Osteoblast (primary cell): ENCODE measurements at places on chromosomes 12 and 14. TPM values are rescaled to one million over a fixed set of nuclear protein-coding genes. Genes with fewer than 3 reads are reported as not detected.

DNA sequence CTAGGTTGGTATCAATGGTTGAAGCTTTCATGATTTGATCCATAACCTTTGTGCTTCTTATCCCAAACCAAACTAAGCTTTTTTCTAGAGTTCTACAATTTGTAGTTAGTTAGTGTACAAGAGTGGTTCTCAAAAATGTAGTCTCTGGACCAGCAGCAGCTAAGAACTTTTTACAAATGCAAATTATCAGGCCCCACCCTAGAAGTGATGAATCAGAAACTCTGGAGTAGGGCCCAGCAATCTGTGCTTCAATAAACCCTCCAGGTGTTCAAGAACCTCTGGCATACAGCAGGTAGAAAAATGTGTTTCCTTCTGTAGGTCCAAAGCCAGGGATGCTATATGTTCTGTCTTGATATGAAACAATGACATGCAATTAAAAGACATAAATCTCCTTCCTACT, 26.1 kb upstream of the ACTR6 start:
- no peak overlapping the region for H3K27ac ChIP-seq
- no peak overlapping the region for H3K4me3 ChIP-seq
- no peaks in the 10 kb centered on the region for H3K27me3 ChIP-seq
- H3K4me1 ChIP-seq = no peaks in the 10 kb centered on the region
- H3K36me3 ChIP-seq = no peaks in the 10 kb centered on the region

DNA sequence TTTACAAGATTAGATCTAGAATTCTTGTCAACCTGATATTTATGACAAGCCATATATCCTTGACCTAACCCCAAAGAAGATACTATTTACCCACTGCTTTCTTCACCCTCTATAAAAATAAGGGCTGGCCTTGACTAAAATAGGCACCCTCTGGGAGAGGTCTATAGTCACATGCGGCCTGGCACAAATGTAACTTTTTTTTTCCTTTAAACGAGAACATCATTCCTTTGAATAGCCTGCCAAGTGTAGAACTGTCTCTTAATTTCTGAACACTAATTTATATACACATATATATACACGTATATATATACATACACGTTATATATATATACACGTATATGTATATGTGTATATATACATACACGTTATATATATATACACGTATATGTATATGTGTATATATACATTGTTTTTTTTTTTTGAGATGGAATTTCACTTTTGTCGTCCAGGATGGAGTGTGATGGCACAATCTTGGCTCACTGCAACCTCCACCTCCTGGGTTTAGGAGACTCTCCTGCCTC, 18.6 kb downstream of the PPTC7 start:
- no peak overlapping the region for H3K27ac ChIP-seq
- peak; percentile 53 for DNase-seq
- no peak overlapping the region for H3K4me3 ChIP-seq

DNA sequence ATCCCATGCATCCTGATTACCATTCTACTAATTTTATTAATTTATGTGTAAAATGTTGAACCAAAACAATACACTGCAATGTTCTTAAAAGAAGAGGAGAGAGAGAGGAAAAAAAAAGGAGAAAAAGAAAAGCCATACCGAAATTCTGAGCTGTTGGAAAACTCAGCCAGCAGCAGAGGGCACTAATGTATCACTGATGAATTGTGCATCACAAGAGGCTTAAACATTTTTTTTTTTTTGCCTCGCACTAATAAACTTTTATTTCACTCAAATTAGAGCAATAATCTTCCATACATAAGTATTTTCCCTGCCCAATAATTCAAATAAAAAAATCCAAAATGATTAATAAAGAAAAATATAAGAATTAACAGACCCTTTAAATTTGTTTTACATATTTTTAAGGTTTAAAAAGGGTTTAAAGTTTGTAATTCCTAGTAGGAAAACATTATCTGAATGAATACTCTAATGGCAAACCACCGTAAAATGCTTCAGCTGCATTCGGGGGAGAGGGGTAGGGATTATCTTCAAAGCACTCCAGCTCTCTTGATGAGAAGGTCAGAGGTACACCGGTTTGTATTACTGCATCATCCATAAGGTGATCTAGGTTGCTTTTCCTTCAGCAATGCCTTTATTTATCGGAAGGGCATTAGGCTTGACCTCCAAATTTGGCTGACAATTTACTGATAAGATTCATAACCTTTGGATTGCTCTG, 41.9 kb downstream of the ATP23 start:
- peaks cover 3% of the 10 kb centered on the region for H3K27me3 ChIP-seq
- H3K27ac ChIP-seq = no peak overlapping the region
- H3K36me3 ChIP-seq = no peaks in the 10 kb centered on the region
- no peaks in the 10 kb centered on the region for H3K4me1 ChIP-seq

- no peaks in the 10 kb centered on the region for H3K27me3 ChIP-seq
- H3K36me3 ChIP-seq = no peaks in the 10 kb centered on the region
- peaks cover 8% of the 10 kb centered on the region for H3K4me1 ChIP-seq
- peak; percentile 75 for DNase-seq
- no peak overlapping the region for H3K4me3 ChIP-seq
Measured at GRCh38 chr14:104984056-104984894, 1.3 kb upstream of the CLBA1 start.

DNA sequence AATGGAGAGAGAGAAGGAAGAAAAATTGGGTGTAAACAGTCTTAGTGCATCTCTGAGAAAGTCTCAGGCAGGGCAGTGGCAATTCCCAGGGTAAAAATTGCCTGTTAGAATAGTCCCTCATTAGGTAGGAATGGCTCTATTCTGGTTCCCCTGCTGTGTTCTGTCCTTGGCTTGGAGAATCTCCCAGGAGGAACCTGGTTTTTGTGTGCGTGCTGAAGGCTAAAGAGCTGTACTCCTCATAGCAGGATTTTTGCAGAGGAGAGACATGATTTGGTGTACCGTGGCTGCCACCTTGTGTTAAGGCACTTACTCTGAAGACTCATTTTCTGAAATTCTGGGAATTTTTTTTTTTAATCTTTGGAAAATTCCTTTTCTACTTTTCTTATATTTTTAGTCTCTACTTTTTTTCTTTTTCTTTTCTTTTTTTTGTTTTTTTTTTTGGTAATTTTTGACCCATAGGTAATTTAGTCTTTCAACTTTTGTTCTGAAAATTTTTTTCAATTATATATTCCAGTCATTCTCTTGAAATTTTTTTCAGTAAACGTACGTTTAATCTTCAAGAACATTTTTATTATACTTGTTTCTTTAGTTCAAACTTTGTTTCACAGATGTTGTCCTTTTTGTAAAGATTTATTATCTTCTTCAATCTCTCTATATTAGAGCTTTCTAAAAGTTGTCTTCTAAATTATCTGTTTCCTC, 63.8 kb downstream of the FBXO33 start:
- H3K4me1 ChIP-seq = peaks cover 10% of the 10 kb centered on the region
- no peak overlapping the region for H3K4me3 ChIP-seq
- no peak overlapping the region for H3K27ac ChIP-seq
- peak; percentile 70 for DNase-seq
- H3K27me3 ChIP-seq = no peaks in the 10 kb centered on the region
- H3K36me3 ChIP-seq = no peaks in the 10 kb centered on the region

GRCh38 chr12:67220065-67220464, 49.1 kb upstream of the CAND1 start:
- no peaks in the 10 kb centered on the region for H3K4me1 ChIP-seq
- H3K4me3 ChIP-seq = no peak overlapping the region
- DNase-seq = no peak
- no peak overlapping the region for H3K27ac ChIP-seq
- H3K27me3 ChIP-seq = no peaks in the 10 kb centered on the region

GRCh38 chr12:109169262-109169661, 52.9 kb downstream of the ACACB start:
- H3K27me3 ChIP-seq = no peaks in the 10 kb centered on the region
- H3K27ac ChIP-seq = no peak overlapping the region
- H3K4me1 ChIP-seq = no peaks in the 10 kb centered on the region
- no peaks in the 10 kb centered on the region for H3K36me3 ChIP-seq

DNA sequence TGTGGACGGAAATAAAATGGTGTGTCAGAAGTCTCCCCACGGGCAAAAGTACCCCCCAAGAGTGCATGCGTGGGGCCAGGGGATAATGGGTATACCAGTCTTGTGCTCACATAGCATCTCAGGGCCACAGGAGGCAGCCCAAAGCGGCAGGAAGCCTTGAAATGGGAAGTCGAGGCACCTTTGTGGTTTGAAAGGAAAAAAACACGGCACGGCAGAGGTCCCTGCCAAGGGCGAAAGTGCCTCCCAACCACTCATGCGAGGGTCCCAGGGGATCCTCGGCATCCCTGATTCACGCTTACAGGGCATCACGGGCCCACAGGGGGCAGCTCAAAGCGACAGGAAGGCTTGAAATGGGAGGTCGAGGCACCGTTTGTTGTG, 583.2 kb downstream of the ALG10 start:
- no peaks in the 10 kb centered on the region for H3K36me3 ChIP-seq
- no peak overlapping the region for H3K4me3 ChIP-seq
- H3K4me1 ChIP-seq = no peaks in the 10 kb centered on the region
- H3K27me3 ChIP-seq = no peaks in the 10 kb centered on the region
- no peak overlapping the region for H3K27ac ChIP-seq

DNA sequence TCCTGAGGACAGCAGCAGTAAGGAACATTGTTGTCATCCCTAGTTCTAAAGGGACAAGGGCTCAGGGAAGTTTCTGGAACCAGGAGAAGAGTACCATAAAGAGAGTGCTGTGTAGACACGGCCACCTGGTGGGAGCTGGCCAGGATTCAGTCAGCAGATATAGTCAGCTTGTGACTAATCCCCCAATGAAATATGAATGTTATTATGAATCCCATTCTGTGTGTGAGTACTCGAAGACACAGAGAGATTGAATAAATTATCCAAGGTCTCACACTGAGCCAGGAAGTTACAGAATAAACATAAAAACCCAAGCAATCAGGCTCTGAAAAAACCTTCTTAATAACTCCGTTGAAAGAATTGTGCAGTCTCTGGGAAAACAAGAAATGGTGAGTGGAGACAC, 1359.5 kb downstream of the AACS start:
- no peaks in the 10 kb centered on the region for H3K27me3 ChIP-seq
- H3K27ac ChIP-seq = no peak overlapping the region
- no peak overlapping the region for H3K4me3 ChIP-seq
- no peaks in the 10 kb centered on the region for H3K4me1 ChIP-seq
- DNase-seq = no peak

DNA sequence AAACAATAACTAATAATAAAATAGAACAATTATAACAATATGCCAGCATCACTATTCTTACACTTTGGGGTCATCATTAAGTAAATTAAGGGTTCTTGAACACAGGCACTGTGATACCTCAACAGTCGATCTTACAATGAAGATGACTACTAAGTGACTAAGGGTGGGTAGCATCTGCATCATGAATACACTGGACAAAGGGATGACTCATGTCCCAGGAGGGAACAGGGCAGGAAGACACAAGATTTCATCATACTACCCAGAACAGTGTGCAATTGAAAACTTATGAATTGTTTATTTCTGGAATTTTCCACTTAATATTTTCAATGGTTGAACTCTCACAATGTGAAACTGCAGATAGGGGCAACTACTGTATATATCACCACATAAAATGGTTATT, 19.7 kb downstream of the TSPAN19 start:
- H3K27ac ChIP-seq = no peak overlapping the region
- no peak overlapping the region for H3K4me3 ChIP-seq
- peaks cover 8% of the 10 kb centered on the region for H3K4me1 ChIP-seq
- no peaks in the 10 kb centered on the region for H3K27me3 ChIP-seq
- no peak for DNase-seq

- DNase-seq = no peak
- H3K27me3 ChIP-seq = no peaks in the 10 kb centered on the region
- H3K4me1 ChIP-seq = peaks cover 19% of the 10 kb centered on the region
- peak overlapping the region; percentile 53 for H3K27ac ChIP-seq
Measured at GRCh38 chr12:128801879-128802391, 21.8 kb downstream of the SLC15A4 start.

DNA sequence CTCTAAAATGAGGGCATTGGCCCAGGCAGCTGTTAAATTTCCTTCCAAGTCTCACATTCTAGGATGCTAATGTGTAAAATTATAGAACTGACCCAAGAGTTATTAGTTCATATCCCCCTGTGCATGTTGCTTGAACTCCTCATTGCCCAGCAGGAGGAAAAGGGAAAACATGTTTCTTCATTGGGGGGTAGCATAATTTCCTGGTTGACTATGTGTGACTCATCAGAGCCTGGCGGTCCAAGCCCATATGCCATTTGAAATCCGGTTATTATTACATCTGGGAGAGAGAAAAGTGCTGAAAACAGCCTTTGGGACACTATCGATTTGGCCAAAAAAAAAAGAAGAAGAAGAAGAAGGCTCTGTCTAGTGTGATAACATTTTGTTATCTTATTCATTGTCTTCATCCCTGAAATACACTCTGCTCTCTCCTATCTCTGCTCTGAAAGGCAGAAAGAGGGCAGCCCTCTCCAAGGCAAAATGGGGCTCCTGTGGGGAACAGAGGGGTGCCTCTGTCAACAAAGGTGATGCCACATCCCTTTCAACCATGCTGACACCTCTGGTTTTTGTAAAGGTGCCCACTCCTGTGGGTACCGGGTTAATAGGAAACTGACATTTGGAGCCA, 114.2 kb downstream of the DAD1 start:
- peaks cover 34% of the 10 kb centered on the region for H3K27me3 ChIP-seq
- H3K4me3 ChIP-seq = no peak overlapping the region
- H3K27ac ChIP-seq = no peak overlapping the region
- no peaks in the 10 kb centered on the region for H3K36me3 ChIP-seq

DNA sequence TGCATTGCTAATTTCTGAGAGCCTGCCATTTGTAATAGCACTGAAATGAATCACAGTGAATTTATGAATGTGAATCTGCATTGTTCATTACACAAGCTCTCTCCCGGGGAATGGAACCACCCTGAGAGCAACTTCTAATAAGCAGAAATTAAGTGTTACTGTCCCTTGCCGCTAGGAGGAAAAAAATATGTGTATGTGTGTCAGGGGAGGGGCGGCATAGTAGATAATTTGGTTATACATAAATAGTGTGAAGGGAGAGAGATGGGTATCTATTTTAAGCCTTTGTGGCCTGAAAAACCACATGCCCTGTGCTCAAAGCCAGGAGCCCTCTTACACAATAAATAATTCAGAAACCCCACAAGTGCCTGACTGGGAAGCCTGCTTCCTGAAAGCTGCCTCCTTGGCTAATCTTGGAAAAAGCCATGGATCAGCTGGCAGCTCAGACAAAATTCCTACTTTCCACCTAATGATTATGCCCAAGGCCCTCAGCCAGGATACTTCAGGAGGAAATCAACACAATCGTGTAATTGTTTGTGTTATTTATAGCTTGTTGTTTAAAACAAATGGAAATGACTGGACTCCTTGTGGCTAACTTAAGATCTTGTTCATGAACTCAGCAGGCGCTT, 366.2 kb upstream of the KITLG start:
- no peaks in the 10 kb centered on the region for H3K36me3 ChIP-seq
- H3K27ac ChIP-seq = peak overlapping the region; percentile 42
- DNase-seq = no peak
- H3K4me1 ChIP-seq = peaks cover 21% of the 10 kb centered on the region

SLC25A47 gene
- total RNA-seq = not detected in 2 replicates

CD69 gene
- total RNA-seq = not detected in 2 replicates

PMEL gene
- 0.59 and 0.72 TPM in 2 replicates for total RNA-seq

TCP11L2 gene
- total RNA-seq = 104 and 109 TPM in 2 replicates

ACOT6 gene
- not detected in 2 replicates for total RNA-seq

MSRB3 gene
- 72.4 and 81.0 TPM in 2 replicates for total RNA-seq
